ENCODE measurements at places on chromosomes 2 and 18.
A peak's percentile ranks its signal among the peaks of the same experiment; 100 is the strongest.

GRCh38 chr2:98419544-98419943, 25.1 kb upstream of the INPP4A start:
- no peak for DNase-seq

DNA sequence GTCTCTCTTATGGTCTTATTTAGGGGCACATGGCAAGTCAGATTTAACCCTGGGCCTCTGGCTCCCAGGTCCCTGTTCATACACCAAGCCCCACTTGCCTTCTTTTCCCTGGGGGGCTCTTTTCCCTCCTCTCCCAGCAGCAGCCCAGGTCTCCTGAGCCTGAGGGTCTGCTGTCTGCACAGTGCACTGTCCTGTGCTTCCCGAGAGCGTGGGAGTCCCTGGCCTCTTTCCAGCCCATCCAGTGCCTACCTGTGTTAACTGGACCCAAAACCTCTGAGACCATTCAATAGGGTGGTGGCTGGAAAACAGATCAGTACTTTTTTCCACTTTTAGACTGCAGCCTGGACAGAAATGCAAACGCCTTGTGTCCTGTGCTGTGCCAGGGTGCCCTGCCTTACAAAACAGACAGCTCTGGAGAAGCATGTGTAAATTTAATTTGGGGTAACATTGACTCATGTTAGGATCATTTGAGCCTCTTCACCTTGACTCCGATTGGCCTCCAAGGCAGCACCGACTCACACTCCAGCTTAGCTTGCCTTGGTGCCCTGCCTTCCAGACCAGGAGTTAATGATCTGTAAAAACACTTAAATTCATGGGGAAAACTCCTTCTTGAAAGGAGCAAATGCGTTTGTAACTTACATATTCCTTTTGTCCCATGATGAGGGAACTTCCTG, 34.3 kb downstream of the TWIST2 start:
- DNase-seq, result no peak

GRCh38 chr2:173456960-173457359, 102.3 kb downstream of the CDCA7 start:
- peak; percentile 11 for DNase-seq

GRCh38 chr2:101190747-101191516, 39.8 kb upstream of the TBC1D8 start:
- DNase-seq, result no peak

GRCh38 chr2:42939411-42940206, 147.2 kb upstream of the HAAO start:
- no peak for DNase-seq

- no peak for DNase-seq
Observed at GRCh38 chr2:233414273-233414654, 60.0 kb downstream of the DGKD start.

- no peak for DNase-seq
Observed at GRCh38 chr2:33104052-33104623, 157.4 kb downstream of the LTBP1 start.

DNA sequence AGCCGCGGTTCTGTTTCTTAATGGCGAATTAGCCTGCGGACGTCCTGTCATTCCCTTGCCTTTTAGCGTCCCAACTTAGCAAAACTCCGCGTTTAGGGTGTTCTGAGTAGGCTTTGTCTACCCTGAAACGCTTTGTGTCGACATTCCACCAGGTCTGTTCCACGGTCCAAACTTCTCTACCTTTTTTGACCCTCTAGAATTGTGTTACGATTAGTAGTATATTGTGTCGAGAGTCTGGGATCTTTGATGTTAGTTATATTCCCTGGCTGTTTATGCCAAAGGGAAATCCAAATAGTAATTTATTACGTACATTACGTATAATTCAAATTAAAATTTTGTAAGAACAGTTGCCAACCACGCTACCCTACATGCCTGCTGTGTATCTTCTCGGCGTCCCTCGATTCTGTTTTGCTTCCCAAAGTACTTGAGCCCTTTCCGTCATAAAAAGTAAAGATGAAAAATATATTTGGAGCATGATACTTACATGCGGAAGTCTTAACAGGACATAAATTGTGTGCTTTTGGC, 495 bp upstream of the TTC32 start:
- no peak for DNase-seq

GRCh38 chr18:323253-323622, 55.4 kb upstream of the THOC1 start:
- no peak for DNase-seq

DNA sequence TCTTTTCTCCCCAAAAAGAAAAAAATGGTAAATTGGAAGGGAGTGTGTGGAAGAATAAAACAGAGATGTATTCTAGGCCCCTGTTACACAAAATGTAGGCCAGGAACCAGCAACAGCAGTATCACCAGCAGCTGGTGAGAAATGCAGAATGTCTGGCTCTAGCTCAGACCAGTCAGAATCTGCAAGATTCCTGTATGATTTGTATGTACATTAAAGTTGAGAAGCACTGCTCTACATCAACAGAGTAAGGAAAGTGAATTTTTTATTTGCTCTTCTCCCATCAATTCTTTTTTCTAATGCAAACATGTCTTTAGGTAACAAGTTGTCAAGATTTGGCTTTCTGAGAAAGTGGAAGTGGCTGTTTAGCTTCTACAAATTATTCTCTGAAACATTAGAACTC, 235.4 kb upstream of the FANCL start:
- no peak for DNase-seq

DNA sequence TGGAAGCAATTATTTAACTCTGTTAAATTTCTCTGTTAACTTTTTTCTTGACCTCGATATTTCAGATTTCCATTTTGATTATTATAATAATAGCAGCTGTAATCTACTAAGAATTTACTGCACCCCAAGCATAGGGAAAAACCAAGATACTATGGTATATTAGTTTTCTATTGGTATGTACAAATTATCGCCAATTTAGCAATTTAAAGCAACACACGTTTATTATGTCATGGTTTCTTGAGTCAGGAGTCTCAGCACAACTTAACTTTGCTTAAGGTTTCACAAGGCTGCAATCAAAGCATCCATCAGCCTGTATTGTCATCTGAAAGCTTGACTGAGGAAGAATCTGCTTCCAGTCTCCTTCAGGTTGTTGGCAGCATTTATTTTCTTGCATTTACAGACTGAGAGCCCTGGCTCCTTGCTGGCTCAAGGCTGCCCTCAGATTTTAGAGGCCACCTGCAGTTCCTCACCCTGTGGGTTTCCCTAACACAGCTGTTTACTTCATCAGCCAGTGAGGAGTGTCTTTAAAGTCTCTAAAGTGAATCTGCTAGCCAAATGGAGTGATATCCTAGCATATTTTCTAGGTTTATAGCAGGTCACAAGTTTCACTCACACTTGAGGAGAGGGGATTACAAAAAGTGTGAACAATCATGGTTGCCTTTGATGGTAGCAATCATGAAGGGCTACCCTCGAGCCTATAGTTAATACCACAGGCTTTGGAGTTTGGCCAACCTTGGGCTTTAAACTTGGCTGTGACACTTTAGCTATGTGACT, 4.4 kb upstream of the VPS54 start:
- DNase-seq, result no peak

GRCh38 chr2:221552291-221552690, 19.8 kb downstream of the EPHA4 start:
- no peak for DNase-seq

DNA sequence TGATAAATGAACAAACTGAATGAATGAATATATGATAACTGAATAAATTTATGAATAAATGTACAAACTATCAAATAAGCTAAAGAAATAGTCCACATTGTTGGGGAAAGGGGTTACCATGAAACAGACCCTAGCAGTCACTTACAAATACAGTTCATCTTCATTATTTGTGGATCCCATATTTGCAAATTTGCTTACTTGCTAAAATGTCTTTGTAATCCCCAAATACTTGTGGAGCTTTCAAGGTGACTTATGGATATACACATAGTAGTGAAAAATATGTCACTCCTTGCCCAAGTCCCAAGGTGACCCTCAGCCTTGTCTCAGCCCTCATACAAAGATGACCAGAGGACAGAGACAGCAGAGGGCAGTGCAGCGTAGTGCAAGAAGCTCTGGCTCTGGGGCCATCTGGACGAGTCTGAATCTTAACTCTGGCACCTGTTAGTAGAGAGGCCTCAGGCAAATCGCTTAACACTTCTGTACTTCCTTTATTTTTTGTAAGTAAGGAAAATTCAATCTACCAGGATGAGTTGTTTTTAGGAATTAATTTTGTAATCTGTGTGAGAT, 3.1 kb downstream of the PAIP2B start:
- DNase-seq, result peak; percentile 72

DNA sequence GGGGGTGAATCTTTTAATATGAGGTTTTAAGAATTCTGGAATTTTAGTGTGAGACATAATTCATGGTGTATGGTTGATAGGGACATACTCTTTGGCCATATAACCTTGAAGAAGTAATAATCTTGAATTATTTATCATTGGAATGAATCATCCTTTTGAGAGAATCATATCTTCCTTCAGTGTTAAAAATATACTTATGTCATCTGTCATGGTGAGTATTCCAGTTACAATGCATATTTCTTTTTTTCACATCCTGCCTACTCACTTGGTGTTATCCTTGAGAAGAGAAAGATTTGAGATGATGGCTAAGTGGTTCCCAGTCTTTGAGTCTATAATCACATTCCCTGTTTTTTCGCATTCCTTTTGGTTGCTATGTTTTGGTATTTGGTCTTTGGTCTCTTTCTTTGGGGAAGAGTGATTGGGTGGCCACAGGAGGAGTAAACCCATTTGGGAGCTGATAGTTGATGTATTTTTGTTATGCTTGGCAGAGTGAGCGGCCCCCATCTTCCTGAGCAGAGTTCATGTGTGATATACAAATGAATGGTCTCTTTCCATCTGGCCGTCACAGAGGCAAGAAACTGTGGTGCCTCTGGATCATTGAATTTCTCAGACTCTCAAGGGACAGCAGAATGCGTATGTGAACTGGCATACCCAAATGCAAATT, 21.6 kb downstream of the ASAP2 start:
- DNase-seq, result no peak

- no peak for DNase-seq
Observed at GRCh38 chr2:156649596-156649995, 213.4 kb downstream of the GPD2 start.

DNA sequence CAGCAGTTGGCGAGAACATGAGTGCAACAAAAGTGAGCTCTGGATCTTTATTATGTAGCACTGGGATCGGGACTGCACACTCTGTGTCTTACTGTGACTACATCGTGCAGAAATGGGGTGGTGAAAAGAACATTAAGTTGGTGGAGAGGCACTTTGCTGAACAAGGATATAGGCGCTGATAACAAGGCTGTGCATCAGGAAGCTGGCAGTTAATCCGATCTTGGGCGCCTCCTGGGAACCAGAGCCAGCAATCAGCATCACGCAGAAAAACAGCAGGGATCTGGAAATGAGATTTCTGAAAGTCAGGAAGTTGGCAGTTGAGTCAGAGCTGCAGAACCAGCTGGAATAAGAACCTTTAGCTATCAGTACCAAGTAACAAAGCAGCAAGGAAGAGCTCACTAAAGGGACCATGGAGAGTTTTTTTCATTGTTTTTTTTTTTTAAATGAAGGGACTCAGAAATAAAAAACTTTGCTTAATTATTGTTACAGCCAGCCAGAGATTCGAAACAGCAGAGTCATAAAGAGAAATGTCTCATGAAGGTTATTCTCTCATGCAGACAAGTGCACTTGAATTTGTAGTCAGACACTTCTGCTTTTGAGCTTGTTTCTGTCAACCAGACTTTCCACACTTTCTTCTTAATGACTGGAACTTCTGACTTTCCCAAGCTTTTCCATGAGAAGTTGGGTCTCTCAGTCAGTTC, 22.8 kb upstream of the MYO3B start:
- peak; percentile 54 for DNase-seq

- no peak for DNase-seq
Observed at GRCh38 chr18:49243391-49243790, 217.1 kb downstream of the DYM start.

DNA sequence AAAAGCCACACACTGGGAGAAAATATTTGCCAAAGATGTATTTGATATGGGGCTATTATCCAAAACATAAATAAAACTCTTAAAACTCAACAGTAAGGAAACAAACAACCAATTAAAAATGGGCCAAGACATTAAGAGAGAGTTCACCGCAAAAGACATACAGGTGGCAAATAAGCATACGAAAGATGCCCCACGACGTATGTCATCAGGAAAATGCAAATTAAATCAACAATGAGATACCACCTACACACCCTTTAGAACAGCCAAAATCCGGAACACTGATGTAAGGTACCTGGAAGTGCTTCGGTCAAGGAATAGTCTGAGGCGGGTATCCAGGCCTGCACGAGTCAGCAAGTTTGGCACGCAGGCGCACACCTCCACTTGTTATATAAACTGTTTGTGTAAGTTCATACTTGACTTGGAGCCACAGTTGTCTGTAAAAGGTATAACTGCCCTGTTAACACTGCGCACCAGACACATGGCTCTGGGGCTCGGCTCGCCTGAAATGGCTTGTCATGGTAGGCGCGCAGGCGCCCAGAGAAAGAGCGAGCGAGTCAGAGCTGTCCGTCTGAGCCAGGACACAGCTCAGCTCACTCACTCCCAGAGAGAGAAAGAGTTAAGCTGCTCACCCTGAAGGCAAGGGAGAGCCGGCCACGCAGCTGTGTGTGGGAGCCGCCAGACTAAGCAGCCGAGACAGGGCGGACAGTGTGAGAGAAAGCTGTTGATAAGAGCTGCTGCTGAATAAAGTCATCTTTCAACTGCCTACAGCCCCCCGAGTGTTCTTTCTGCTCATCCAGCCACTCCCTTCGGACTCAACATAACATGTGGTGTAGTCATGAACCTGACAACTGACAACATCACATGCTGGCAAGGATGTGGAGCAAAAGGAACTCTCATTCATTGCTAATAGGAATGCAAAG, 87.3 kb downstream of the HNRNPLL start:
- no peak for DNase-seq

- no peak for DNase-seq
Observed at GRCh38 chr2:138485019-138485418, 16.6 kb upstream of the SPOPL start.

DNA sequence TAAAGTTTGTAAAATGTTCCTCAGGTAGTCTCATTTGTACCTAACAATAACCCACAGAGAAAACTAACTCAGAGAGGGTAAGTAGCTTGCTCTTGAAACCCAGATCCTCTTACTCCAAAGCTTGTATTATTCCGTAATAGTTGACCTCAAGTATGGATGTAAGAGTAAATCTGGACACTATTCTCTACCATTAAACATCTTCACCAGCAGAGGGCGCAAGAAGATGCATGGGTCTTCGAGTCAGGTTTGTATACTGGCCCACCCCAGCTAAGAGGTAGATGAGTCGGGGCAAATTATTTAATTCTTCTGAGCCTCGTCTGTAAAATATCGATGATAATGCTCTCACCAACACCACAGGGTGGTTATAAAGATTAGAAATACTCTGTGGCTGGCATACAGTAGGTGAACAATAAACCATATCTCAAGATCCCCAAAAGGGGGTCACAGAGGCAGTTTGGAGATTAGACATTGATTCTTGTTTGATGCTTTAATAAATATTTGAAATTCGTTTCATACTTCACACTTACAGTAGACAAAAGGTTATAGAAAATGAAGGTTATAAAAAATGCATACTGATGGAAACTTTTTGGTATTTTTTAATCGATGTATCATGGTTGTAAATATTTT, 3.5 kb upstream of the CABLES1 start:
- no peak for DNase-seq

GRCh38 chr2:189012351-189012750, 38.2 kb downstream of the COL3A1 start:
- no peak for DNase-seq

- no peak for DNase-seq
Observed at GRCh38 chr2:133867166-133867565, 298.9 kb upstream of the NCKAP5 start.

All from NT2/D1 (cell line).